ENCODE measurements at places on chromosomes 3 and 15. TPM values are rescaled to one million over a fixed set of nuclear protein-coding genes. Genes with fewer than 3 reads are reported as not detected.

ISG20 gene
- total RNA-seq: 27.8 TPM

CHD2 gene
- total RNA-seq: 34.5 TPM

IL5RA gene
- total RNA-seq: not detected

DCLK3 gene
- total RNA-seq: not detected

RARB gene
- not detected for total RNA-seq

PHC3 gene
- 14.6 TPM for total RNA-seq

GORASP1 gene
- total RNA-seq: 32.0 TPM

GNAT1 gene
- not detected for total RNA-seq

AEN gene
- total RNA-seq: 27.3 TPM

HESX1 gene
- 0.55 TPM for total RNA-seq
